ENCODE measurements at places on chromosomes 3 and 15. TPM values are rescaled to one million over a fixed set of nuclear protein-coding genes. Genes with fewer than 3 reads are reported as not detected.

The MYZAP gene
- 0.07 TPM for polyA plus RNA-seq

The LYSMD2 gene
- 14.2 TPM for polyA plus RNA-seq

The UROC1 gene
- polyA plus RNA-seq, result not detected

The POTEB3 gene
- not detected for polyA plus RNA-seq

The TMEM43 gene
- polyA plus RNA-seq, result 123 TPM
